ENCODE measurements at places on chromosomes 13 and 19.

DNA sequence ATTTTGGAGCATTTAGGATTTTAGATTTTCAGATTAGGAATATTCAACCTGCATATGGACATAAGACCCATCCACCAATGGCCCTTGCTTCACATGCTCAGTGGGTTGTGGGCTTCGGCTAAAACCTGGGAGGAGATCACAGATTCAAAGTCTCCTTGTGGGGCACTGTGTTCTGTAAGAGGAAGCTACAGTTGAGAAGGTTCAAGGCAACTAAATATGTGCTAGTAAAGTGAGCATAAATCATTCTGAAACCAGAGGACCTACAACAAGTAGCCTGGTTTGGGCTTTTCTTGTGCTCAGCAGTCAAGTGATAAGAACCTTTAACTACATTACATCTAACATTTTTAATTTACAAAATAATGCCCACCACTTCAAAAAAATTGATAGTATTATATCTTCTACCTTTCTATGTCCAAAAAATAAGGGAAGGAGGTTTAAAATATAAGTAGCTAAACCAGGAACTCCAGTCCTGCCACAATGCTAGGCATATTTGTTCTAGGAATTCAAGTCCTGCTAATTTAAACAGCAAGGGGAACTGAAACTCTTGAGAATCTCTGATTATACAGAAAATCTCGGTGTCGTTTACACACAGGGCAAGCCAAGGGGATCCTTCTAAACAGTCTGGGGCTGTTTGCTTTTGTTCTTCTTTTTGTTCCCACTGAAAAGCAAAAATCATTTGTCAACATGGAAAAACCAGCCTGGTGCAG lies 36.6 kb downstream of the FOXO1 start:
- ATAC-seq = peak; percentile 23

DNA sequence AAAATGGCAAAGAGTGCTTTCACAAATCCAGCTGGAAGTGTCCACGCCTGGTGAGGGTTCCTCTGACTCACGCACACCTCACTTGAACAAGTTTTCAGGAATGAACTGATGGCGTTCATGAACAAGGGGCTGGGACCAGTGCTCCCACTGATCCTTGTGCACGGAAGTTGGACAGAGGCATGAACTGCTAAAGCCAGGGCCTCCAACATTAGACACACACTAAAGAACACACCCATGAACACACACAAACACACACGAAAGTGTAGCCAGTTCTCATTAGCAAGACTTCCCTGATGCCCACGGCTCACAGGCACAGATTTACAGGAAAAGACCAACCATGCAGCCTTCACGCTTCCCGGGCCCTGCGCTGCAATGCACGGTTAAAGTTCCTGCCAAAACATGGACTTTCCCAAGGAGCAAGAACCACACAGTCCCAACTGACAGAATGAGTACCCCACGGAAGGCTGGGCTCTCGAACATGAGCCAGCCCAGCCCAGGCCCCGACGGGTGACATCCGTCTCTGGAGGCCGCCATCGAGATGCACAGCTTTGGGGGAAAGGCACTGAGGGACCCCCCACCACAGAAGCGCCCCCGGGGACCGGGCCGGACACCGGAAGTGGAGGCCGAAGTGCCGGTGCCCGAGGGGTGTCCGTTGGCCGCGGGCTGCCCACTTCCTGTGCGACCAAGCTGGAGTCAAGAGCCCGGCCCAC lies 808 bp downstream of the DNMT1 start:
- no peak for ATAC-seq

DNA sequence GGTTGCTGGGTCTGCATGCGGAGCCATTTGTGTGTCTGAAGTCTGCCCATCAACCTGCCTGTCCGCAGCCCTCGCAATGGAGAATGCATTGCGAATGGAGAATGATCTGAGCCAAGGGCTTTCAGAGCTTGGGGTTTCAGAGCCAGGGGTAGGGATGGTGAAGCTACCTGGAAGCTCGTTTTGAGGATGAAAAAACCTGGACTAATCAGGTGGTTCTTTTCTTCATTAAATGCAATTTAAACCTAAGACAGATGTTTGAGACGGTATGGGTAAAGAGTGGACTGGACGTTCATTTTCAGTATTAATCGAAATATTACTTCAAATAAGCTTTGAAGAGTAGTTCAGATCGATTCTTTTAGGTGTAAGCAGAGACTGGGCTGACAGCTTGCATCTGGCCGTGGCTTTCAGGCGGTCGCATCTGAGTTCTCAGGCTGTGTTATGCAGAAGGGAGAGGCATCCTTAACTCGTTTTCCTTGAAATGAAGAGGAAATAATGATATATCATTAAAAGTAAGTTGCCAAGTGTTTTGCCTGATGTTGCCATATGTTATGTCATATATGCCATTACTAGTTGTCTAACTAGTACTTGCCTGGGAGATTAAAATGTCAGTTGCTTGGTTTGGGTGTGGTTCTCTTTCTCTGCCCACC lies 801 bp downstream of the MCF2L start:
- no peak for ATAC-seq

- ATAC-seq = no peak
These were observed 823.1 kb downstream of the LIG4 start for GRCh38 chr13:107392205-107392604.

DNA sequence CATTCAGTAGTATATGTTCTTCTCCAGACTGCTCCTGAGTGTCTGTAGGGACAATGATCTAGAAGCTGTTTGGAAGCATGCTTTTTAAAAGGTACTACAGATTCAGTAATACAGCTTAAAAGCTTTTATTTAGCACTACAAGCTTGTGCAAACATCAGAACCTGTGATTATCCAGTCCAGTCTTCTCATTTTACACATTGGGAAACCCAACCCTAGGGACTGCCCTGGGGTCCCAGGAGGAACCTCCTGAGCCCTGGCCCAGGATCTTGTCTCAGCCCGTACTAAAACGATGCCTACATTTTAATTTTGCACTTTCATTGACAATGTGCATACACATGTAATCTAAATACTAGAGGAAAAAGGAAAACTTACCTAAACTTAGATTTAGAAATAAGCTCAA lies 12.5 kb downstream of the DOCK9 start:
- ATAC-seq = no peak

- ATAC-seq = no peak
These were observed 128.2 kb downstream of the MZT1 start for GRCh38 chr13:72599178-72599743.

GRCh38 chr13:49428041-49428763 lies 15.7 kb downstream of the CAB39L start:
- no peak for ATAC-seq

DNA sequence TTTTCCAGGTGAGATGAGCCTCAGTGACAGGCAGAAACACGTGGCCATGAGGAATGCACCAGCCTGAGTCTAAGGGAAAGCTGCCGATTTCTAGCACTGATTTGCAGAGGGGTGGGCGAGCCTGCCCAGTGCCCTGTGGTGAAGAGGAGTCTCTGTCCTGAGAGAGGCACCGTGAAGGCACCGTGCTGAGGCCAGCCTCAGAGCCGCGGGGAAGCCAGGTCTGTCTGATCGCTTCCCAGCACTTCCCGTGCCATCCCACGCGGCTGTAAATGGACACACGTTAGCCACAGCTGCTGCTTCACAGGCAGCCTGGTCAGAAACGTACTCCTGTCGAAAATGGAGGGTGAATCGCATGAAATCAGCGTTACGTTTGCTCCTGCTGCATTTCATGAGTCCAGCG lies 79.8 kb downstream of the ATP11A start:
- ATAC-seq = no peak

- ATAC-seq = no peak
These were observed 1212.0 kb downstream of the PCDH17 start for GRCh38 chr13:58843567-58843966.

DNA sequence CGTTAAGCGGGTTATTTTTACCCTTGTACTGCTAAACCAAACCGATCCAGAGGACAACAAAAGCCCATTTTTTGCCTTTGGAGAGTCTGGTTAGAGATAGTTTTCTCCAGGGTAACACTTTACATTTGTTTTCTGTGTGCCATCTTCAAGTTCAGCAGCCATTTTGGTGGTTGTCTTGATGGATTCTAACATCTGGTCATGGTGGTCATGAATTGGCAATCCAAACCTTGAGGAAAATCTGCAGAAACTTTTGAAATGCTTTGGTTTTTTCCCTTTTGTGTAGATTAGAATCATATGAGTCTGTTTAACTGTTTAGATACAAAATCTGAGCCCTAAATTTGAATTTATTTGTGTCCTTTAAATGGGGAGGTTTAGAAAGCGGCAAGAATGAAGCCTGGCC lies 16.6 kb downstream of the HNRNPM start:
- no peak for ATAC-seq

DNA sequence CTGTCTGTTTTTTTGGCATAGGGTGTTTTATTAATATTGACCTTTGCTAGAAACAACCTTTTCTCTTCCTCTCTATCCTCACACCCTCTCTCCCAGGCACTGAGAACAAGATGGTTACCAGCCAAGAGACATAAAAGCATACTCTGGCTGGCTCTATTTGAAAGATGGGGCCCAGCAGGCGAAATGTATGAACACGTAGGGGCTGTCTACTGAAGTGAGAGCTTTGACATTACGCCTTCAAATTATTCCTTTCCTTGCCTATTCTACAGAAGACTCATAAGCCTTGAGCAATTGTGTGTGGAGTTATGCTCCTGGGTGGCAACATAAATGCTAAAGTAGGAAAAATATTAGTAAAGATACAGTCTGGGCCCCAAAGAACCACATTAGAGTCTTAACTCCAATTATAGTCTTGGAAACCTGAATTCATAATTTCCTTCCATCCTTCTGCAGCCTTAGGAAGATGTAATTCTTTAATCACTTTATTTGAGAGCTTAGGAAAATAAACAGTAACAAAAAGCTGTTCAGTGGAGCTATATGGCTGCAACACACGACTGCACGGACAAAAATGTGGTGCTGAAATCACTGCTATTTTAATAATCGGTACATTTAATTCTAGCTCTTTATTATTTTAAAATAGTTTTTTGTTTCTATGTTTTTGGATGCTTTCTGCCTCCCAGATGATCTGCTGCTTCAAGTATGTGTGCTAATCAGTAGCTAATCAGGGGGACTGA lies 122.3 kb upstream of the RNF113B start:
- ATAC-seq = no peak

- ATAC-seq = no peak
These were observed 1.2 kb upstream of the F10 start for GRCh38 chr13:113121183-113121927.

- ATAC-seq = no peak
These were observed 1596.6 kb downstream of the SLITRK5 start for GRCh38 chr13:89267734-89268133.

DNA sequence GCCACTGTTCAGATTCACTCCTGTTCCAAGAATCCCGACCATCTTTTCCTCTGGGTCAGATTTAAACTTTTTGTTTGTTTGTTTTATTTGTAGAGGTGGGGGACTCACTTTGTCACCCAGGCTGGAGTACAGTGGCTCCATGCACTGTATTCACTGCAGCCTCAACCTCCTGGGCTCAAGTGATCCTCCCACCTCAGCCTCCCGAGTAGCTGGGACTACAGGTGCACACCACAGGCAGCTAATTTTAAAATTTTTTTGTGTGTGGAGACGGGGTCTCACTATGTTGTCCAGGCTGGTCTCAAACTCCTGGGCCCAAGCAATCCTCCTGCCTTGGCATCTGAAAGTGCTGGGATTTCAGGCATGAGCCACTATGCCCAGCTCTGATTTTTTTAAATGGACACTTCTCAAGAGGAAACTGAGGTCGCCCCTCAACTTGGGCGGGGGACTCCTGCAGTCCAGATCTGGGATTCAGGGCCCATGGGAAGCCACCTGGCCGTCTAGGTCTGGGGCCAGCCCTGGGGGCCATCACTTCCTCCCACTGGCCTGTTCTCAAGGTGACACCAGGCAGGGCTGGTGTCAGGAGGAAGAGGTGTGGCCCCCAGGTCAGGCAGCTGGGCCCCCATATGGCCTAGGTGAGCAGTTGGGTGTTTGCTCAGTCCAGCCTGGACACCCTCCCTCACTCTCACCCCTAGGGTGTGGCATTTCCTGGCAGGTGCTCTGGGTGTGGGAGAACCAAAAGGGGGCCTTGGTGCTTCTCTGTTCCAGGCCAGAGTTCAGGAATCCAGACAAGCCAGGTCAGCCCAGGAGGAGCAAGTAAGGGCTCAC lies 1.3 kb downstream of the B3GNT3 start:
- ATAC-seq = no peak

- no peak for ATAC-seq
These were observed 162.7 kb downstream of the KDM4B start for GRCh38 chr19:5131506-5132205.
